ENCODE measurements at places on chromosomes 5 and 9.

- no peak for DNase-seq
Observed at GRCh38 chr5:97425511-97425910, 242.5 kb upstream of the RIOK2 start.

DNA sequence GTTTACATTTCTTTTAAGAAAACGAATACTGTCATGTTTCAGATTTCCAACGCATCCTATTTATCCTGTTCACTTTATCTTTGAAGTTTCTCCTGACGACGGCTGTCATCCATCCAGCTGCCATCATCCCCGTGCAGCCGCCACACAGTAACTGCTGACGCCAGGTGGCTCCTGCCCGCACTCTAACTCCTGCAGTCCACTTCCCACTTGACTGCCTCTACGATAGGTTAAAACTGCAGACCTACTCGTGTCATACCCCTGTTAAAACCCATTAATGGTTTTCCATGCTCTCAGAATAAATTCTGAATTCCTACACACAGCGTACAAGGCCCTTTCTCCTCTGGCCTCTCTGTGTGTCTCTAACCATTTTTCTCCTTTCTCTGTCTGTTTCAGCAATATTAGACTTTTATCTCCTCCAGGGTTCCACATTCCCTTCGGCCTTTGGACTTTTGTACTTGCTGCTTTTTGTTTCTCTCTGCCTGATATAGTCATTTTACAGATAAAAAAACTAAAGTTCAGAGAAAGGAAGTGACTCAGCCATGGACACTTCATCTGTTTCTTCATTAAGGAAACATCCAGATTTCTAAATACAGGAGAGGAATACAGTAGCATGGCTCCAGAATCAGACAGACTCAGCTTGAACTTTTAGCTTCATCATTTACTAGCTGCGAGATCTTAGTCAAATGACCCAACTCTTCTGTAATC is 84.9 kb downstream of the ADAMTS12 start:
- DNase-seq, result no peak

- no peak for DNase-seq
Observed at GRCh38 chr5:58544926-58545325, 37.9 kb upstream of the RAB3C start.

DNA sequence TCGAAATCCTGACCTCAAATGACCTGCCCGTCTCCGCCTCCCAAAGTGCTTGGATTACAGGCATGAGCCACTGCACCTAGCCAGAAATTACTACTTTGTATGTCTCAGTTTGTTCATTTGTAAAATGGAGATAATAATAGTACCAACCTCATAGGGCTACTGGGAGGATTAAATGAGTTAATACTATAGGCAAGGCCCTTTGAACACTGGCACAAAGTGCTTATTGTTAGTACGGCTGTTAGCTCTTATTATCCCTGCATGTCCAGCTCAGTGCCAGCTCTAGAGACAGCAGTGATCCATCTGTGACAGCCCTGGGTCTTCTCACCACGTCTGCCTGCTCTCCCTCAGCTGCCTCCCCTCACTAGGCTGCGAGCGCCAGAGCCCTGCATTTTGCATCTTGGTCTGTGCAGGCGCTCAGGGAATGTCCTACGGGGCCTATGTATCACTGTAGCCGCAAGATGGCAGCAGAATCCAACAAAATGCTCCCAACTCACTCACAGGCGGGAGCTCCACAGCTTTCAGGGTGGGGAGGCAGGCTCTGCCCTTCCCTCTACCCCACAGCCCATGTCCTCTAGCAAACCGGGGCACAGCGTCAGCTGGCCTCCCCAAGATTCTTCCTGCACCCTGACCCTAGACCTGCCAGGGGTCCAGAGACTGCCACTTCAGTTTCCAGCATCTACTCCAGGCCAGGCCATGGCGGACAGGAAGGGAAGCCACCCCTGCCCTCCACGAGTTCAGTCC is 17.7 kb upstream of the AKNA start:
- DNase-seq, result peak; percentile 77

GRCh38 chr9:76018235-76018634 is 127.8 kb downstream of the PCSK5 start:
- DNase-seq, result no peak

- no peak for DNase-seq
Observed at GRCh38 chr9:77714077-77714549, 66.0 kb upstream of the GNA14 start.

DNA sequence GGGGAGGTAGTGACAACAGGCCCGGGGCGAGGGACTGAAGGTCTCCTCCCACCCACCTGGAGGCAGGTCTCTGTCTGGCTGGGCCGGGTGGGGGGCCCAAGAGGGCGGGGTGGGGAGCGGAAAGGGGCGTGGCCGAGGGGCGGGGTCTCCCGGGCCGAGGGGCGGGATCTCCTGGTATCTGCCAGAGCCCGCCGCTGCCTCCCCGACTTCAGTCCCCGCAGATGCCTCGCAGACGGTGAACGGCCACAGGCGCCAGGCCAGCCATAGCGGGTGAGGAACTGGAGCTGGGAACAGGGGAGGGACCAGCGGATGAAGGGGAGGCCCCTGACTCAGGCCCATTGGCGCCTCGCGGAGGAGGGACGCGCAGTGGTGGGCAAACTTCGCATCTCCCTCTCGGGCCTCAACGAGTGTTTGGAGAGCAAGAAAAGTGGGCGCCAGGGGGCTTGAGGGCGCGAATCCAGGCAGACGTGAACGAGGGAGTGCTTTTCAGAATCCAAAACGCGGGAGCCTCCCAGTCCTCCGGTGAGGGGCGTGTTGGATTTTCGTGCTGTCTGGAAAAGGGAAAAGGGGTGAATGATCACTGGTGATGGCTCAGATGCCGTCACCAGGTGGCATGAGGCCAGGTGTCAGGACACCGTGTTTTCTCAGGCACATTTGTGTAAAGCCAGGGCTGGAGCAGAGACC is at the start of gene ADGRD2:
TSS of gene ADGRD2 (plus strand) at position 211 of the 684 bp plus-strand sequence. CDS start 1,216 bp downstream, outside the sequence.
- no peak for DNase-seq

GRCh38 chr5:101539315-101539714 is 636.2 kb upstream of the ST8SIA4 start:
- DNase-seq, result no peak

DNA sequence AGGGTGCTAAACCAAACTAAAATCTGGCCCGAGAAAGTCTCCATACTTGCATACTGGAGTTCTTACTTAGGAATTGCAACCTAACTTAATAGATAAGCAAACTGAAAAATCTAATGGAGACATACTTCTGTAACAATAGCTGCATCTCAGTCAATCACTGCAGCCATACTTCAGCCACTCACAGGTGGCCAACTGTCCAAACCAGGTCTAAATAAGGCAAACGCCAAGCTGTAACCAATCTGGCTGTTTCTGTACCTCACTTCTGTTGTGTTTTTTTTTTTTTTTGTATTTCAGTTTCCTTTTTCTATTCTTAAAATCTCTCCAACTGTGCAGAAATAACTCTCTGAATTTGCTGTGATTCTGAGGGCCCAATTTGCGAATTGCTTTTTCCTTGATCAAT is 4.4 kb upstream of the NDUFB6 start:
- no peak for DNase-seq

GRCh38 chr9:129513282-129513681 is 107.6 kb downstream of the C9orf50 start:
- DNase-seq, result no peak

DNA sequence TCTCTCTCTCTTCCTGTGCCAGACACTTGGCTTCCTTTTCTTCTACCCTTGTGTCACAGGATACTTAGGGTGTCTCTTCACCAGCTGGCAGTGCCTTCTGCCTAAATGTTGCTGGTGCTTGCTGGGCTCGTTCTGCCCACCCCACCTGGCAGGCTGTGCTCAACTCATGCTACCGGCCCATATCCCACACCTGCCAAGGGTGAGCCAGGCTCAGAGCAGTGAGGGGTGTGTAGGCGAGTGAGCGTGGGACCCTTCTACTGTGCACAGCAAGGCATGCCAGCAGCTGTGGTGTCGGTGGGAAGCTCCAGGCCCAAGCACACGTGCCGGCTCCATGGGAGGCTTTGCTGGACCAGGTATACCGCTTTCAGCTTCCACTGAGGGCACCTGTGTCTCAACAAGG is 1626.7 kb upstream of the ACO1 start:
- DNase-seq, result no peak

- no peak for DNase-seq
Observed at GRCh38 chr5:92435781-92436180, 1052.7 kb upstream of the ARRDC3 start.

DNA sequence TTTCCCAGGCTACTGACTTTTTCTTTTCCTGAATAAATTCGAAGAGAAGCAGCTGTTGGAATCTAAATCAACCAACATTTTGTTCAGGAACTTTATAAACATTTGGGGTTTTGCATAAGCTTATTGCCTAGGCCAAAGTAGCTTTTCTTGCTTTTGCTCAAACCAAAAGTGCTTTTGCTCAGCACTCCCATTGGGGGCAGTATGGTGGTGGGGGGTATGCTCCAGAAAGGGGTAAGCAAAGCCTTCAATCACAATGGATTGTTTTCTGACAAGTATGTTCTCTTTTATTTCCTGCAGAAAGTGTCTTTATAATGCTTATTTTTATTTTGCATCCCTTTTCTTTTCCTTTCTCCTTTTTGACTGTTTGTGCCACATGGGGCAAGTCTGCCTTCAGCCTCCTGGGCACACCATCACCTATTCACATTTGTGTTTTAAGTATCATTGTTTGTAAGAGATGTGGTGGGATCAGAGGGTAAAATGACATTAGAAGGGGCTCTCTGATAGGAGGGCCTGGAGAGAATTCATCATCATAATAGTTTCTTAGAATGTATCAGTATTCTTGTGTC is 86.0 kb downstream of the PRDM6 start:
- no peak for DNase-seq

DNA sequence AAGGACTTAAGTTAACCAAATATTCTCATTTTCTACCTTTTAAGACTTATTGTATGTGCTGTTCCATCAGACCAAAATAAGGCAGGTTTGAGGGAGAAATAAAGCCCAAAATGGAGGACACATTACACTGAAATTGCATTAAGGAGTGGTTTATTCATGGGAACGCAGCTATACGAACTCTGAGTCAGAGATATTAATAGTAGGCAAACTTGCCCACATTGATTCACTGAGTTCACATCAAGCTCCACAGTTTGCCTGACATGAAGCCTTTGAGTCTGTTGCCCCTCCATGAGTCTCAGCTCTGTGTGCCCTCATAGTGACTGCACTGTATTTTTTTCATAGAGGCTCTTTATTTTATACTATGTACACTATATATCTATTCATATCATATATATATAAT is 135.0 kb upstream of the SNX2 start:
- no peak for DNase-seq

GRCh38 chr5:131983244-131983771 is 28.1 kb downstream of the ACSL6 start:
- no peak for DNase-seq

GRCh38 chr9:757246-757881 is 84.1 kb upstream of the DMRT1 start:
- DNase-seq, result no peak

GRCh38 chr9:32839013-32839885 is 55.9 kb downstream of the TMEM215 start:
- no peak for DNase-seq

DNA sequence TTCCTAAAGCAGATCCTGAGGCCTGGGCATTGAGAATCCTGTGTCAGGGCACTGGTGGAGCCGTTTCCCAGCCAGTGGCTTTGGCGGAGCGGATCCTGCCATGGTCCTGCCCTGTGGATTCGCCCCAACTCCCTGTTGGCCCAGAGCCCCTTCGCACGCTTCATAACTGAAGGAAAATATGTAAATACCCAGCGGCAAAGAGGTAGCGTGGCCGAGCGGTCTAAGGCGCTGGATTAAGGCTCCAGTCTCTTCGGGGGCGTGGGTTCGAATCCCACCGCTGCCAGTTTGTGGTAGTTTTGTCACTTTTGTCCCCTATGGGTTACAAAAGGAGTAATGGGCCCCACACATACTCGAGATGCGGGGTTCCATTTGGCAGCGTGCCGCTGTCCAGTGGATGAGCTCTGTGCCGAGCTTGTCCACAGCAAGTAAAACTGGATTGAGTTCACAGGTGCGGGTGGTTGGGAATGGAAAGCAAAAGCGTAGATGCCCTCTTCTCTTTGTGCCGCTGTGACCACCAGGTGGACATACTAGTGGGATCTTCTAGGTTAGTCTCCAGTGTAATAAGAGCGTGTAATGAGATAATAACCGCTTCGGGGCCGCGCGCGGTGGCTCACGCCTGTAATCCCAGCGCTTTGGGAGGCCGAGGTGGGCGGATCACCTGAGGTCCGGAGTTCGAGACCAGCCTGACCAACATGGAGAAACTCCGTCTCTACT is 17.3 kb downstream of the TRIM7 start:
- no peak for DNase-seq

DNA sequence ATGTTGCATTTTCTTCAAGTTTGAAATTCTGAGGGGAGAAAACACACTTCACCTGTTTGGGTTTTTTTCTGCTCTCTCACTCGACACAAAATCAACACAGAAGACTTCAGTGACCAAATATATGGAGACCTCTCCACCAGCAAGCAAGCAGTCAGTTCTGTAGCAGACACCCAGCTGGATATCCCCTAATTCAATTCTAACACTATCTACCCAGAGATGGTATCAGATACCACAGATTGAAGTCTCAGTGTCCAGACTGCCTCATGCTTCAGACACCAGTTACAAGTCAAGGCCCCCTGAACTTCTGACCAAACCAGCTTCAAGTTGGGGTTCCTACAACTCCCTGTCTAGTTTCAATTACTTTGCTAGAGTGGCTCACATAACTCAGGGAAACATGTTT is 97.8 kb downstream of the INVS start:
- DNase-seq, result no peak

GRCh38 chr5:5298068-5298633 is 124.3 kb upstream of the ICE1 start:
- no peak for DNase-seq

- DNase-seq, result no peak
Observed at GRCh38 chr5:141641634-141642267, 5.0 kb downstream of the RELL2 start.

DNA sequence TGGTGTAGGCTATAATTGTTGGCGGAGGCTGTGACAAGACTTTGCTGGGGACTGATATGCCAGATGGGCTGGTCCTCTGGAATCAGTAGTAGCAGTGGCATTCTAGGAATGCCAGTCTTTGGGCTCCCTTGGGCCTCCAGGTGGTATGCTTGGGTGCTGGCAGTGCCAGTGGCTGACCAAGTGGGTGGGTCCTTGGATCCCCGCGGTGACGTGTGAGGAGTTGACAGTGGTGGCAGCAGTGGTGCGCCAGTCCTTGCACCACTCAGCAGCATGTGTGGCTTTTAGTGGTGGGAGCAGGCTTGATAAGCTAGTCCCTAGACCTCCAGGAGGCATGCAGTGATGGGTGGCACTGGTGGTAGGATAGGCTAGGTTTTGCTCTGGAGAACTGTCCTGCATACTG is 63.9 kb downstream of the UNC13B start:
- no peak for DNase-seq

DNA sequence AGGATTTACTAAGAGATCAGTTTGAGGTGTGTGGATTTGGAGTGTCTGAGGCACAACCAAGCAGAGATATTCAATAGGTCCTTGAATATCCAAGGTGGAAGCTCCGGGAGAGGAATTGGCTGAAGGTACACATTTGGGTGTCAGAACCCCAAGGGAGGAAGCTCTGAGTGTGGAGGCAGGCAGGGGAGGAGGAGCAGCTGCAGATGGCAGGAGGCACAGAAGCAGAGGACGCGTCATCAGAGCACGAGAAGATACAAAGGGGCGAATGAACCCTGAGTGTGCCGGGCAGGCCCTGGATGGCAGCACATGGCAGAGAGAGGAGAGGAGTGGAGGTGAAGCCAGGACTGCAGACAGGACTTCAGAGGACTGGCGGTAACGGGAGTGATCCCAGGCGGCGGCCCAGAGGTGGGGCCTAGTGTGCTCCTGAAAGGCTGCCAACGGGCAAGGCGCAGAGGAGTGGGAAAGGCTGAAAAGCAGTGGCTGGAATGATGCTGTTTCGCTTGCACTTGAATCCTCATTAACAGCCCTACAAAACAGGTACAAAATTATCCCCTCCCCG is 179.8 kb downstream of the FANCC start:
- DNase-seq, result no peak
